Esophagus squamous epithelium (tissue), 5 donors: ENCODE measurements at places on chromosomes 4 and X. TPM values are rescaled to one million over a fixed set of nuclear protein-coding genes. Genes with fewer than 3 reads are reported as not detected.

The CTAG1A gene
- not detected for total RNA-seq

The CC2D2A gene
- 7.9 TPM for total RNA-seq

The SAP30 gene
- 10.3 TPM for total RNA-seq

The NAP1L3 gene
- not detected for total RNA-seq

The DDX53 gene
- not detected for total RNA-seq

The MAGIX gene
- 9.8 TPM for total RNA-seq

The RAI2 gene
- 0.38 TPM for total RNA-seq

The INTS6L gene
- 5.8 TPM for total RNA-seq

The UBA6 gene
- total RNA-seq = 96.8 TPM

The SMIM10L2A gene
- 2.5 TPM for total RNA-seq

The CLCN4 gene
- 0.30 TPM for total RNA-seq

The DRD5 gene
- total RNA-seq = not detected

The IL13RA2 gene
- 0.38 TPM for total RNA-seq

DNA sequence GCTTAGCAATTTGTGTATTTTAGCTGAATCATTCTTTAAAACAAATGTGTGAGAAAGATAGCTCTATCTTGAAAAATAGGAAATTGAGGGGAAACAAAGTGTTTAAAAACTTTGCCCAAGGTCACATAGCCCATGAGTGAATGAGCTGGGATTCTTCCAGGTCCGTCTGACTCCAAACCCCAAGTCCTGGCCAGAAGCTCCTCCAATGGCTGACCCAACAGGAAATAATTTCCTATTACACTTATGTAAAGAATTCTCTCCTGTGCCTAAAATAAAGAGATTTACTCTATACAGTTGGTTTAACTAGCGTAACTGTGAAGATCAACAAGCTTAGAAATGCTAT is 287.6 kb downstream of the ARHGAP24 start:
- no peak overlapping the region for H3K4me3 ChIP-seq
- no peaks in the 10 kb centered on the region for H3K4me1 ChIP-seq

GRCh38 chr4:74038086-74038424 is 434 bp downstream of the CXCL3 start:
- peak overlapping the region; percentile 63 for H3K27ac ChIP-seq
- H3K4me3 ChIP-seq = peak overlapping the region; percentile 79
- H3K4me1 ChIP-seq = peaks cover 24% of the 10 kb centered on the region
- H3K27me3 ChIP-seq = no peaks in the 10 kb centered on the region

- H3K4me3 ChIP-seq = no peak overlapping the region
- no peaks in the 10 kb centered on the region for H3K4me1 ChIP-seq
- no peak overlapping the region for H3K27ac ChIP-seq
- H3K27me3 ChIP-seq = no peaks in the 10 kb centered on the region
Observed at GRCh38 chrX:71652405-71652804, 14.9 kb upstream of the LOC101059915 start.

DNA sequence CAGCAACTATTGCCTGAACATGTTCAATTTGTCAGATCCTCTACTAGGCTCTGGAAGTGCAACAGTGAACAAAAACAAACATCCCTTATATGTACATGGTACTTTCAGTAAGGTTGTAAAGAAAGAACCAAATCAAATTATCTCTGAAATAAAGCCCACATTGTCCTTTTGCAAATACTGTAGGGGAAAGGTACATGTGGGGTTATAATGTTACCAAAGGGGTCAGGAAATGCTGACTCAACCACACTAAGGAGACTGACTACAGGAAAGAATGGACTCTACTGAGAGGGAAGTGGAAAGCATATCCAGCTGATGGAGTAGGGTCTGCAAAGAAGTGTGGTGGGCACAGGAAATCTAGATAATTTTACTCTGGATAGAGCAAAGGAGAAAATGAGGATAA is 61.5 kb downstream of the PCDH18 start:
- no peak overlapping the region for H3K4me3 ChIP-seq
- H3K27me3 ChIP-seq = no peaks in the 10 kb centered on the region
- no peak for DNase-seq

- peaks cover 14% of the 10 kb centered on the region for H3K4me1 ChIP-seq
- no peak for DNase-seq
- H3K27ac ChIP-seq = no peak overlapping the region
- no peaks in the 10 kb centered on the region for H3K27me3 ChIP-seq
Observed at GRCh38 chr4:48247142-48247877, 22.3 kb downstream of the TEC start.

- no peaks in the 10 kb centered on the region for H3K36me3 ChIP-seq
- DNase-seq = no peak
- no peaks in the 10 kb centered on the region for H3K4me1 ChIP-seq
- no peak overlapping the region for H3K4me3 ChIP-seq
- H3K27ac ChIP-seq = no peak overlapping the region
- no peaks in the 10 kb centered on the region for H3K27me3 ChIP-seq
Observed at GRCh38 chr4:173001571-173001970, 167.0 kb upstream of the GALNT7 start.

- H3K4me3 ChIP-seq = no peak overlapping the region
- no peaks in the 10 kb centered on the region for H3K36me3 ChIP-seq
- H3K27ac ChIP-seq = no peak overlapping the region
- H3K27me3 ChIP-seq = no peaks in the 10 kb centered on the region
- DNase-seq = no peak
- H3K4me1 ChIP-seq = no peaks in the 10 kb centered on the region
Observed at GRCh38 chr4:14659286-14659685, 343.0 kb upstream of the CPEB2 start.

- no peak overlapping the region for H3K27ac ChIP-seq
- no peaks in the 10 kb centered on the region for H3K36me3 ChIP-seq
- H3K27me3 ChIP-seq = no peaks in the 10 kb centered on the region
- no peak for DNase-seq
- H3K4me3 ChIP-seq = no peak overlapping the region
Observed at GRCh38 chr4:177447417-177448004, 5.3 kb upstream of the AGA start.

DNA sequence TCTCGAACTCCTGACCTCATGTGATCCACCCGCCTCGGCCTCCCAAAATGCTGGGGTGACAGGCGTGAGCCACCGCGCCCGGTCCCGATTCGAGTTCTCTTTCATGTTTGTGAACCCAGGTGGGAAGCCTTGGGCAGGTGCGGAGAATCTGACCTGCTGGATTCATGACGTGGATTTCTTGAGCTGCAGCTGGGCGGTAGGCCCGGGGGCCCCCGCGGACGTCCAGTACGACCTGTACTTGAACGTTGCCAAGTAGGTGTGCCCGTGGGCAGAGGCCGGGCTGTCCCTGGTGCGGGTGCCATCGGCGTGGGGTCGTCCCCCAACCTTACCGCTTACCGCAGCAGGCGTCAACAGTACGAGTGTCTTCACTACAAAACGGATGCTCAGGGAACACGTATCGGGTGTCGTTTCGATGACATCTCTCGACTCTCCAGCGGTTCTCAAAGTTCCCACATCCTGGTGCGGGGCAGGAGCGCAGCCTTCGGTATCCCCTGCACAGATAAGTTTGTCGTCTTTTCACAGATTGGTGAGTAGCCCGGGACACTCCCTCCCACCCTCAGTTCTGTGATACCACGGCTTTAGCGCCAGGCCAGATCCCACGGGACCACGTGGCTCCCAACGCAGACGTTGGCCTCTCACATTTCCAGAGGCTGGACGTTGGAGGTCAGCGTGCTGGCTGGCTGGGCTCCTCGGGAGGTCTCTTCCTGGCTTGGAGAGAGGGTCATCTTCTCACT is 15.6 kb downstream of the IL3RA start:
- H3K4me1 ChIP-seq = no peaks in the 10 kb centered on the region
- no peaks in the 10 kb centered on the region for H3K27me3 ChIP-seq
- H3K4me3 ChIP-seq = no peak overlapping the region
- no peak for DNase-seq
- H3K36me3 ChIP-seq = no peaks in the 10 kb centered on the region

DNA sequence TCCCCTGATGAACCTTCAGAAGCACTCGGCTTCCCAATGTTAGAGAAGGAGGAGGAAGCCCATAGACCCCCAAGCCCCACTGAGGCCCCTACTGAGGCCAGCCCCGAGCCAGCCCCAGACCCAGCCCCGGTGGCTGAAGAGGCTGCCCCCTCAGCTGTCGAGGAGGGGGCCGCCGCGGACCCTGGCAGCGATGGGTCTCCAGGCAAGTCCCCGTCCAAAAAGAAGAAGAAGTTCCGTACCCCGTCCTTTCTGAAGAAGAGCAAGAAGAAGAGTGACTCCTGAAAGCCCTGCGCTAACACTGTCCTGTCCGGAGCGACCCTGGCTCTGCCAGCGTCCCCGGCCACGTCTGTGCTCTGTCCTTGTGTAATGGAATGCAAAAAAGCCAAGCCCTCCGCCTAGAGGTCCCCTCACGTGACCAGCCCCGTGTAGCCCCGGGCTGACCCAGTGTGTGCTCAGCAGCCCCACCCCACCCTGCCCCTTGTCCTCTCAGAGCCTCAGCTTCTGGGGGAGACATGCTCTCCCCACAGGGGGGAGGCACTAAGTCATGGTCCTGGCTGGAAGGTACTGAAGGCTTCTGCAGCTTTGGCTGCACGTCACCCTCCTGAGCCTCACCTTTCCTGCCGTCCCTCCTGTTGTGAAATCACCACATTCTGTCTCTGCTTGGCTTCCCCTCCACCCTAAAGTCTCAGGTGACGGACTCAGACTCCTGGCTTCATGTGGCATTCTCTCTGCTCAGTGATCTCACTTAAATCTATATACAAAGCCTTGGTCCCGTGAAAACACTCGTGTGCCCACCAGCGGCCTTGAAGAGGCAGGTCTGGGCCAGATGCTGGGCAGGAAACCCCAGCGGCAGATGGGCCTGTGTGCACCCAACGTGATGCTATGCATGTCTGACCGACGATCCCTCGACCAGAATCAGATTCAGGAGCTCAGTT is 34.7 kb downstream of the NOP14 start:
- no peaks in the 10 kb centered on the region for H3K27me3 ChIP-seq
- DNase-seq = no peak
- H3K36me3 ChIP-seq = peaks cover 19% of the 10 kb centered on the region

DNA sequence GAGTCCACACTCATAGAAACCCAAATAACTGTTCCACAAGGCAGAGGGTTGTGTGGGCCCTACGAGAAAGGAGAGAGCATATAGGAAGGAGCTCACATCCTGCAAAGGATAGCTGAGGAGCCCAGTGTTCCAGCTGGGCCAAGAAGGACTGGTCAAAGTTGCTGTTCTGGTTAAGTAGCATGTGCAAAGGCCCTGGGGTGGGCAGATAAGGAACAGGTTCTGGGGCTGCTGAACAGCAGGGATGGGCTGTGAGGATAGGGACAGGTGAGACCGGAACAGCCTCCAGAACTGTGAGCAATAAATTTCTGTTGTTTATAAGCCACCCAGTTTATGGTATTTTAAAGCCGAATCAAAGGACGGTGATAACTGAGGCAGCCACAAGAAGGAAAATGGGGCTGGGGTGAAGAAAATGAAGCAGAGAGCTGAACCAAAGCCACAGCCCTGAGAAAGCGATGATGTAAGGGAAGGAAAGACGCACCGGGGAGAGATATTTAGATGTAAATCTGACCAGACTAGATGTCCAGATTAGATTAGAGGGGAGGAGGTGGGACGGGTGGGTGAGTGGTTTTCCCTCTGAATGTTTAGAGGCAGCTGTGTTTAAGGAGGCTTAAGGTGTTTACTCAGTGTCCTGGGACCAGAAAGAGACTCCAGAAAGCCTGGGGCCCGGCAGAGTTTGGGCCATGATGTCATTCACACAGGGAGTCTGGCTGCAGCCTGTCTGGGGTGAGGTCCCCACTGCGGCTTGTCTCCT is 180.8 kb upstream of the BCOR start:
- H3K4me3 ChIP-seq = no peak overlapping the region
- H3K4me1 ChIP-seq = no peaks in the 10 kb centered on the region
- no peaks in the 10 kb centered on the region for H3K36me3 ChIP-seq
- no peak overlapping the region for H3K27ac ChIP-seq

GRCh38 chr4:142781114-142781513 is 65.0 kb downstream of the INPP4B start:
- H3K36me3 ChIP-seq = no peaks in the 10 kb centered on the region
- H3K4me3 ChIP-seq = no peak overlapping the region
- H3K4me1 ChIP-seq = peaks cover 6% of the 10 kb centered on the region
- H3K27ac ChIP-seq = no peak overlapping the region

GRCh38 chr4:3403348-3403906 is 38.3 kb upstream of the HGFAC start:
- no peaks in the 10 kb centered on the region for H3K36me3 ChIP-seq
- peak overlapping the region; percentile 26 for H3K27ac ChIP-seq
- peaks cover 27% of the 10 kb centered on the region for H3K4me1 ChIP-seq
- H3K27me3 ChIP-seq = no peaks in the 10 kb centered on the region
- no peak overlapping the region for H3K4me3 ChIP-seq

GRCh38 chr4:3658530-3658913 is 107.7 kb upstream of the ADRA2C start:
- H3K4me1 ChIP-seq = no peaks in the 10 kb centered on the region
- H3K27ac ChIP-seq = no peak overlapping the region
- no peak for DNase-seq
- no peak overlapping the region for H3K4me3 ChIP-seq
- H3K36me3 ChIP-seq = no peaks in the 10 kb centered on the region

GRCh38 chr4:140635606-140636005 is 66.8 kb upstream of the UCP1 start:
- no peaks in the 10 kb centered on the region for H3K36me3 ChIP-seq
- no peak overlapping the region for H3K27ac ChIP-seq
- no peaks in the 10 kb centered on the region for H3K27me3 ChIP-seq
- no peaks in the 10 kb centered on the region for H3K4me1 ChIP-seq
- no peak for DNase-seq
- no peak overlapping the region for H3K4me3 ChIP-seq

GRCh38 chr4:87589531-87589930 is 18.8 kb upstream of the DSPP start:
- no peaks in the 10 kb centered on the region for H3K36me3 ChIP-seq
- no peaks in the 10 kb centered on the region for H3K4me1 ChIP-seq
- no peak overlapping the region for H3K4me3 ChIP-seq
- H3K27ac ChIP-seq = no peak overlapping the region
- no peak for DNase-seq

GRCh38 chrX:39260965-39261364 is 459.7 kb downstream of the MID1IP1 start:
- no peak overlapping the region for H3K4me3 ChIP-seq
- H3K36me3 ChIP-seq = no peaks in the 10 kb centered on the region
- H3K4me1 ChIP-seq = no peaks in the 10 kb centered on the region
- no peak for DNase-seq
- no peaks in the 10 kb centered on the region for H3K27me3 ChIP-seq

GRCh38 chr4:173958445-173958844 is 325.0 kb downstream of the FBXO8 start:
- no peak for DNase-seq
- no peak overlapping the region for H3K27ac ChIP-seq
- no peak overlapping the region for H3K4me3 ChIP-seq
- H3K27me3 ChIP-seq = no peaks in the 10 kb centered on the region

GRCh38 chr4:166594326-166594946 is 639.9 kb downstream of the SPOCK3 start:
- no peaks in the 10 kb centered on the region for H3K27me3 ChIP-seq
- no peak overlapping the region for H3K4me3 ChIP-seq
- no peak for DNase-seq
- H3K4me1 ChIP-seq = no peaks in the 10 kb centered on the region
